ENCODE measurements at places on chromosomes 11 and 22.

DNA sequence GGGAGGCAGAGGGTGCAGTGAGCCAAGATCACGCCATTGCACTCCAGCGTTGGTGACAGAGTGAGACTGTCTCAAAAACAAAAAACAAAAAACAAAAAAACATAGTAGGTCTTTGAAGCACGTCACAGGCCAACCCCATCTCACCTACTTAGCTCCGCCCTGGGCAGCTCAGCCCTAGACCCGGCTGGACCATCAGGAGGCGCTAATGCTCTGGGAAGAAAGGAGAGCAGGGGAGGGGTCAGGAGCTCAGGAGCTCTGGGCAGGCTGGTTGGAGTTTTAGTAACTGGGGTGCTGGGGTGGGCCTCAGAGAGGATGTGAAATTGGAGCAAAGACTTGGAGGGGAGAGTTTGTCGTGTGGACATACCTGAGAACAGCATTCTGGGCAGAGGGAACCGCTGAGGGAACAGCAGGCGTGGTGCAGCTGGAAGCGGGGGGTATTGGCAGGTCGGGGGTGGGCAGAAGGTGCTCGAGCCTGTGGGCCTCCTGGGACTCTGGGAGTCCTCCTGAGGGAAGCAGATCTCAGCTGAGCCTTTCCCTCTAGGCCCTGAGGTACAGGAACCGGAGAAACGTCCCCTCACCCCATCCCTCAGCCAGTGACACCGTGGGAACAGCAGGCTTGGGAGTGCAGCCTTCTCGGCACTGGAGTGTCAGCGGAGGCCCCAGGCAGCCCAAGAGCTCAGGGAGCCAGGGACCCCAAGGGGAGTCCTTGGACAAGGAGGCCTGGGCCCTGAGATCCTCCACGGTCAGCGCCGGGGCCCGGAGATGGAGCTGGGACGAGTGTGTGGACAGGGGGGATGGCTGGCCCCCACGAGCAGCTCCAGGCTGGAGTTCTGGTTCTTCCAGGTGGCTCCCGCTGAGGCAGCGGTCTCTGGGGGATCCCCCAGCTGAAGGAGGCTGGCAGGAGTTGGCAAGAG is 2.2 kb upstream of the RPS6KA4 start:
- DNase-seq, result no peak

DNA sequence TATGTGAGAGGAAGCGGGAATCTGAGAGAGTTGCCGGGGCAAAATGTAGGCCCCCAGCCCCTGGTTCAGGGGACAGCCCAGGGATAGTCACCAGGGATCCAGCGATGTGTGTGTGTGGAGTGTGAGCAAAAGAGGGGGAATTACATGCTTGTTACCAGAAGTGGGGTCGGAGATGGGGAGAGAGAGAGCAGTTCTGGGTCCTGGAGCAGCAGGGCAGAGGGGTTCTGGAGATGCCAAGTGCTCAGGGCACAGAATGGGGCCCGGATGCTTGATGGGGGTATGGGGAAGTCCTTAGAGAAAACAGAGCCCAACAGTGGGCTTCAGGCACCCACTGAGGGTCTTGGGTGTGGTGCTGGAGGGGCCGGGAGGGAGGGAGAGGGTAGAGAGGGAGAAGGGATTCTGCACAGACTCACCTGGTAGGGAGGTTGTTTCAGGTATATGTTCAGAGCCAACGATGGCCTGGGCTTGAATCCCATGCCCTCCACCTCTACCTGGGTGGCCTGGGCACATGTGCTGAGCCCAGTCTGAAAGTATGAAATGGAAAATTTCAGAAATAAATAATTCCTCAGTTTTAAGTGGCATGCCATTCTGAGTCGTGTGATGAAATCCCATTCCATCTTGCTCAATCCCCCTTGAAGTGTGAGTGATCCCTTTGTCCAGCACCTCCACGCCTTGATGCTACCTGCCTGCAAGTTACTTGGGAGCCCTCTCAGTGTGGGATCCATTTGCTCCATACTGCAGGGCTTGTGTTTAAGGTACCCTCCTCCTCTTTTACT is 12.4 kb downstream of the SMIM38 start:
- DNase-seq, result no peak

DNA sequence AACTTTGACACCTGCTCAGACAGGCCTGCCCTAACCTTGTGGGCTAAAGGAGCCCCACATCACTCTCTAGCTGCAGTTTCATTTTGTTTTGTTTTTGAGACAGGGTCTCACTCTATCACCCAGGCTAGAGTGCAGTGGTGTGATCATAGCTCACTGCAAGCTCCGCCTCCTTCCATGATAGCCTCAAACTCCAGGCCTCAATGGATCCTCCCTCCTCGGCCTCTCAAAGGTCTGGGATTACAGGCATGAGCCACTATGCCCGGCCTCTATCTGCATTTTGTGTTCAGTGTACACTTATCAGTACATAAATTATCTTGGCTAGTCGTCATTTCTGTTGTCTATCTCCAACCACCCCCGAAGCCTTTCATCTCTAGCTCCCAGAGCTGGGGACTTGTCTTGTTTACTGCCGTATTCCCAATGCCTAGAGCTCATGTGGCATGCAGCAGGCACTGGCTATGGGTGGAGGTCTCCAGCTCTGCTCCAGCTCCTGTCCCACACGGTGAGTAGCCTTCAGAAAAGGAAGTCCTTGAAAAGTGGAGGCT is 22.1 kb upstream of the PEX26 start:
- no peak for DNase-seq

GRCh38 chr11:69213964-69214363 is 58.2 kb downstream of the SMIM38 start:
- DNase-seq, result no peak

DNA sequence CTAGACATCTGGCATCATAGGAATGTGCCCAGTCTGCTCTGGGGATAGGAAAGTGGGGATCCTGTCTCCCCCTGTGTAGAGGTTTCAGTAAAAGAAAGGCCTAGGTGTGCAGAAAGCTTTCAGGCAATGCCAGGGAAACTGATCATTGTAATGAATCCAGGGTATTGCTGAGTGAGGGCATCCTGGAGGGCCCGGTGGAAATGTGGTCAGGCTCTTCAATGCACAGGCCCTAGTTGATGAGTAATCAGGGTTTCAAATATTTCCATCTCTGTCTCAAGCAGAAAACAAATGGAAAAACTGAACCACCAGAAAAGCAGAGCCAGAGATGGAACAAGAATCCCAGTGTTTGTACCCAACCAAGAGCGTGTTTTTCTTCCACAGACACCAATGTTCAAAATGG is 2.0 kb downstream of the CD3E start:
- no peak for DNase-seq

- no peak for DNase-seq
These were observed 34.8 kb upstream of the MYOD1 start for GRCh38 chr11:17684550-17684949.

GRCh38 chr11:70159627-70160570 is 43.2 kb upstream of the FADD start:
- no peak for DNase-seq

GRCh38 chr22:29267858-29268510 is at the start of the genes EWSR1 and RHBDD3:
TSS of gene EWSR1 (plus strand) at chr22:29268268. CDS start at chr22:29268337, 69 bp downstream.
TSS of gene RHBDD3 (minus strand) at chr22:29267981. CDS start at chr22:29265626, 2,355 bp downstream.
- peak; percentile 88 for DNase-seq

GRCh38 chr11:77346906-77347603 is 45.6 kb upstream of the GDPD4 start:
- no peak for DNase-seq
